ENCODE measurements at places on chromosomes 5 and 9.

- DNase-seq = no peak
Measured at GRCh38 chr9:14258156-14258555, 55.8 kb downstream of the NFIB start.

- no peak for DNase-seq
Measured at GRCh38 chr5:148542812-148543211, 111.5 kb downstream of the HTR4 start.

DNA sequence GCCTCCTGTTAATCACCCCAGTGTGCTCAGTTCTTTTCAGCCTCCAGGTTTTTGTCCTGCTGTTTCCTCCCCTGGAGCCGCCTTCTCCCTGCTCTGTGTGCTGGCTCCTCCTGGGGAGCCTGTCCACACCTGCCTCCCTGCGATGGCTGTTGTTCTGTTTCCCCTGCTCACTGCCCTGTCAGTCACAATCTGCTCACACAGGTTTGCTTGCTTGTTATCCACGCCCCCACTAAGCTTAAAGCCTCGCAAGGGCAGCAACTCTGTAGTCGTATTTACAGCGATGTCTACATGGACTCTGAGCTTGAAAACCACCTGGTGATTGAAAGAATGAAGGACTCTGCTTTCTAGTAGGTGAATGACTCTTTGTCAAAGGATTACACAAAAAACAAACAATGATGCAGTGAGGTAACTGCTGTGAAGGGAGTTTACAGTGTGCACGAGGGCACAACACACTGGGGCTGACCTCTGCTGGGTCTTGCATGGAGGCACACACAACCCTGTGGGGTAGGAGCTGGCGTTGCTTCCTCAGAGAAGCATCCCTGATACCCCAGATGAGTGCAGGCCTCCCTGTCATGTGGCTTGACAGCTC lies 39.6 kb upstream of the TEX48 start:
- DNase-seq = no peak

GRCh38 chr5:176748073-176748966 lies 62.0 kb upstream of the UNC5A start:
- no peak for DNase-seq

GRCh38 chr5:103539376-103540330 lies 22.9 kb downstream of the NUDT12 start:
- no peak for DNase-seq

DNA sequence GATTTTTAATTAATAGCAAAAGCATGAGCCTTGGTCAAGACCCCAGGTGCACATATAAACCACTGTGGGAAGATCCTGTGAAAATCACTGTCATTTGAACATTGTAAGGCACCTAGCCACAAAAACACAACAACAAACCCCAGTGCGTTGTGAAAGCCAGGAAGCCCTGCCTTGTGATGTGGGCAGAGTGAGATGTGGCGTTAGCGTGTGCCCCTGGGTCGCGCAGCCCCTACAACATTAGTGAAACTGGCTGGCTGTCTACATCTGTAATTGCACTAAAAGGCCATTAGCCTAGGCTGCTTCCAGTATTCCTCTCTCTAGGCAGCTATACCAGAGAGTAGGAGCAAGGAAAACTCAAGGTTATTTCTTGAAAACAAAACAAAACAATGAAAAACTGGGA lies 21.1 kb upstream of the PDZD2 start:
- no peak for DNase-seq

DNA sequence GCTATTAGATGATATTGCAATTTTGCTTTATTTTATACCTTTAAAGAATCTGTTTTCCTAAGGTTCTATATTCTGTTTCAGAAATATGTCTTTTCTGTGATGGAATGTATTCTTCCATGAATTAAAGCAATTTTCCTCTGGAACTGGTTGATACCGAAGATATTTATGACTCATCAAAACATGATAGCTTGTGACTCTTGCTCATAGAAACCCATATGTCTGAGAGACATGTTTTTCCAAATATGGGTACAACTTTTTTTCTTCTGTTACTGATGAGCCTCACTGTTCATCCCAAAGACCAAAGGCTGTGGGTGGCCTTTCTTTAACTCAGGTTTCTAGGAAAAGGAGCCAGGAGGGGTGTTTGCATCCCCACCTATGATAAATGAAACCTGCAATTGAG lies 126.1 kb upstream of the PAPPA start:
- DNase-seq = no peak

DNA sequence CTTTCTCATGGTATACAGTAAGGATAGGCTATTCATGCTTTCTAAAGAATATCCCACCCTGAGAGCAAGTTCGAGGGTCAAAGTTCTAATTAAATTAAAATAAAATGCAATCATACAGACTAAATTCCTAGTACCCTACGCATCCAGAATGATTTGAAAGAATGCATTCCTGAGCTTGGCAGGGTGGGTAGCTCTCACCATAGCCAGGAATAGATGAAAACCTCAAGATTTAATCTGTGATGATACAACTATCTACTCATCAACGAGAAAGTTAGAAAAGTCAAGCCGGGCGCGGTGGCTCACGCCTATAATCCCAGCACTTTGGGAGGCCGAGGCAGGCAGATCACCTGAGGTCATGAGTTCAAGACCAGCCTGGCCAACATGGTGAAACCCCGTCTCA lies 32.3 kb downstream of the SERINC5 start:
- DNase-seq = no peak

DNA sequence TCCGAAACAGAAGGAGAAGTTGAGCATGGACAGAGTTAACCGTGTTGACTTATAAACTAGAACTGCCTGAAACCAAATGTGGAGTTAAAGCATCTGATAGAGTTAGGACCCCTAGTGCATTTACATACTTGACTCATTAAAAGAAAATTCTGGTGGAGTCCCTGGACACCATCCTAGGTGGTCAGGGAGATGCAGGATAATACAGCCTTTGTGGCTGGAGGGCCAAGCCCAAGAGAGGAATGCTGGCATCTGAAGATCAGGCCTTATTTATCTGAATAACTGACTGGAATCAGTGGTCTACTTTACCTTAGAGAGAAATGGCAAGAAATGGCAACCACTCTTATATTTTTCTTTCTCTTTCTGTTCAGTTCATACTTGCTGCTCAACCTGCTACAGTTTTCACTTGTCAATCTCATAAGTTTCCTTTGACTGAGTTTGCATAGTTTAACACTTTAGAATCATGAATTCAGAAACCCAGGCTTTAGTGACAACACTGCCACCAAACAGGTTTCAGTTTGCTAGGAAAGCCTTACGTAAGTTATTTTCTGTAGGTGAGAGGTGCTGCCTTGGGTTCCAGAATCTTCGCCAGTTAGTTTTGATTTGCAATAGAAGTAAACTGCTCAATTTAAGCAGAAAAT lies 10.2 kb downstream of the CMYA5 start:
- no peak for DNase-seq

Data from activated T-helper 9 cell treated with anti-CD3 and anti-CD28 coated beads, Interleukin-2, amount 50 U/mL, for 16 hours (primary cell).